ENCODE measurements at places on chromosomes 16 and 17.

DNA sequence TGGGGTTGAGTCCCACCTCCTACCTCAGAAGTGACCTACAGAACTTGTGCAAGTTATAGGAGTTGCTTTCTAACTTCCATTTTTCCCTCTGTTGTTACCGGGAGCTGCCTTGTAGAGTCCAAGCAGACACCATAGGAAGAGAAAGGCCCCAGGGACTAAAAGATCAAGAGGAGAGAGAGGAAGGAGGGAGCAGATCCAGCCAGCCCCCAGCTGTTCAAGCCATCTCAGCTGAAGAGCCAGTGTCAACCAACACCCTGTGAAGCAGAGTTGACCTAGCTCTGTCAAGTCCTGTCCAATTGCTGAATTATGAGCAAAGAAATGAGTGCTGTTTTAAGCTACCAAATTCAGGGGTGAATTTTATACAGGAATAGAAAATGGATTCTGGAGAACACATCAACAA, 34.9 kb upstream of the CACNG4 start:
- no peak for DNase-seq

- no peak for DNase-seq
Measured at GRCh38 chr16:81158964-81159363, 62.8 kb upstream of the GCSH start.

DNA sequence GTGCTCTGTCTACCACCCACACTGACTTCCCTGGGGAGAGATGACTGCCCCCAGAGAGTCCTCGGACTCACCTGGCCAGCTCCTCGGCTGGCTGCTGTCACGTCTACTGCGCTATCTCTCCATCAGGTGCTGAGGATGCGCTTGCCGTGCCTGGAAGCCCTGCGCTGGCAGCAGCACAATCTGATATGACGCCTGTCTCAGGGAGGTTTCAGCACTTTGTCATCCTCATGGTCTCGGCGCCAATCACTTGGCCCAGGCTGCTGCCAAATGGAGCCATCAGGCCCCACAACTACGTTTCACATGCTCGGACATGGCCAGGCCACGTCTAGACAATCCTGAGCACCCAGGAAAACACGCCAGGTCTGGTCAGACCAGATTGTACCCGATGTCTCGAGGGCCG, 46.7 kb downstream of the FOXL1 start:
- DNase-seq = no peak

DNA sequence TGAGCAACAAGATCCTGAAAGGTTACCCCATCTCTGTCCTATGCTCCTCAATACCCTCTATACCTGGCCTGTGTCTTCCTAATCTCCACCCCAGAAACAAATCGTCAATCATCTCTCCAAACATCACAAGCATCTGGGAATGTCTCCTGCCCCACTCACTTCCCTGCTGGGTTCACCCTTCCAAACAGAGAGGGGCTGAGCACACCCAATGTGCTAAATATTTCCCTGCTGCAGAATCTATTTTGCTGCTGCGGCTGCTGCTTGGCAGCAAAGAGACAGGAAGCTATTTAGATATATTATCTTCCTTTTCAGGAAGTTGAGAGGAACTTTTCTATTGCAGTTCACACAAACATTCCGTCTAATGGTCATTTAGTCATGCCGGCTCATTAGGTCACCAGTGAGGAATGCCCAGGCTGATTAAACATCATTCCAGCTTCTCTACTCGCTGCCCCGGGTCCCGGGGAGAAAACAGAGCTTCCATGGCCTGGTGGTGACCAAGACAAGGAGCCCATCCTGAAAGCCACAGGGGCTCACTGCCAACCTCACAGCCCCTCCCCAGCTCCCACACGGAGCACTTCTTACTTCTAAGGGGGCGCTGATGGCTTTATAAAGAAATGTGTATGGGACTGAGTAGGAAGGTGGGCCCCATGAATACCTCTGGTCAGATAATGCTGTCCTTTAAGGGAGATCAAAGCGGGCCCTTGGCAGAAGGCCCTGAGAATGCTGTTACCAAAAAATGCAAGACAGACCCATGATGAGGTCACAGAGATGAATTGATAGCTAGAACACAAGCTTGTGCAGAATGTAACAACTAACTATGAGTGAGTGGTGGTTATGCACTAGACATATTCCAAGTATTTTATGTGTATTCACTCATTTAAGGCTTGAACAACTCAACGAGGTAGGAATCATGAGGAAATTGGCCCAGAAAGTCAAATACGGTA, 218.3 kb downstream of the SOX9 start:
- DNase-seq = no peak

DNA sequence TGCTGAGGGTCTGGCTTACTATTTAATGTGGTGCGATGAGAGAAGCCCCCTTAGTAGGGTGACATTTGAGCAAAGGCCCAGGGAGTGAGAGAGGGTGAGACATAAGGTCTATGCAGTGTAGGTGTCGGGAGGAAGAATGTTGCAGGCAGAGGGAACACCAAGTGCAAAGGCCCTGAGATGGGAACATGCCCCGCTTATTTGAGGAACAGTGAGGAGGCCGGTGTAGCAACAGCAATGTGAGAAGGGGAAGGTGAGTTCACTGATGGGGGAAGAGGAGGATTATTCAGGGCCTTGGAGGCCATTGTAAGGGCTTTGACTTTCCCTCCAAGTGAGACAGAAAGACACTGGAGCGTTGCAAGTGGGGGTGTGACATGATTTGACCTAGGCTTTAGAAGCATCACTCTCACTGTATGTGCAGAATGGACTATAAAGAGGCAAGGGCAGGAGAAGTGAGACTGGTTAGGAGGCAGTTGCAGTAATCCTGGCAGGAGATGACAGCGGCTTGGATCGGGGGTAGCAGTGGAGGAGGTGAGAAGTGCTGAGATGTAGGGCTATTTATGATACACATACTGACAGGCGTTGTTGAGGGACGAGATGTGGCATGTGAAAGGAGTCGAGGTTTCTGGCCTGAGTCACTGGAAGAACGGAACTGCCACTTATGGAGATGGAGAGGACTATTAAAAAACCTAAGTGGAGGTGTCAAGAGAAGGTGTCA, 145.3 kb downstream of the SPECC1 start:
- DNase-seq = no peak

Data from cerebellar nuclear complex (tissue), 1 donor.